GOT3 (cell line): ENCODE measurements at places on chromosomes 16 and 17.
A peak's percentile ranks its signal among the peaks of the same experiment; 100 is the strongest.

GRCh38 chr17:31554930-31555329 is 163.5 kb downstream of the RAB11FIP4 start:
- no peak for DNase-seq

DNA sequence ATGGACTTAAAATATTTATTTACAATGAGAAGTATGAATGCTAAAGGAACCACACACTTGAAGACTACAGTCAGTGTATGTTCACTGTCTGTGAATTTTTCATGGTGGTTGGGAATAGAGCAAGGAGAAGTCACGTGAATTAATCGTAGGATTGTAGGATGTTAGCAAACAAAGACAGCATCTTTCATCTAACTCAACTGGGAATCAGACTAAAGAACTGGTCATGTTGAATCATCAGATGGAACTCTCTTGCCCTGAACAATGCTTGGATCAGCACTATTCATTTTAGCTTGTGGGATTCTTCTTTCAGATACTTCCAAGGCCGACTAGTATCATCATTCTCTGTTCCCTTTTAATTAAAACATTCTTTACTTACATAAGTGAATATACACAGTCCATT is 18.1 kb downstream of the KCNJ2 start:
- no peak for DNase-seq

DNA sequence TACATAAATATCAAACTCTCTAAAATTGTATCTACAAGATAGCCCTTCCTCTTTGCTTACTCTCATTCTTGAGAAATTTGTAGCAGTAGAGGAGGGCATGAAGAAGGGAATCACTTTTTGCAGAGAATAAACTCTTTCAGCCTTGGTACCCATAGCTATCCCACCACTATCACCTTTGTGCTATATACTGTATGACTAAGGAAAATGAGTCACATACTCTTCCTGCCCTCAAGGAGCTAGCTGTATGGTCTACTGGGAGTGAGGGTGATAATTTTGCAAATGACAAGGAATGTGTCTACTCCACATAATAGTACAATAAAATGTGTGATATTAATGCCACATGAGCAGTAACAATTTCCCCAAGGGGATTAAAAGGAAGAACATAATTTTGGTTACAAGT is 184.6 kb upstream of the WSB1 start:
- DNase-seq = no peak

- peak; percentile 15 for DNase-seq
Observed at GRCh38 chr17:32341857-32342602, at the start of gene C17orf75. TSS of gene C17orf75 (minus strand) at chr17:32342173. CDS start at chr17:32342139, 34 bp downstream.

DNA sequence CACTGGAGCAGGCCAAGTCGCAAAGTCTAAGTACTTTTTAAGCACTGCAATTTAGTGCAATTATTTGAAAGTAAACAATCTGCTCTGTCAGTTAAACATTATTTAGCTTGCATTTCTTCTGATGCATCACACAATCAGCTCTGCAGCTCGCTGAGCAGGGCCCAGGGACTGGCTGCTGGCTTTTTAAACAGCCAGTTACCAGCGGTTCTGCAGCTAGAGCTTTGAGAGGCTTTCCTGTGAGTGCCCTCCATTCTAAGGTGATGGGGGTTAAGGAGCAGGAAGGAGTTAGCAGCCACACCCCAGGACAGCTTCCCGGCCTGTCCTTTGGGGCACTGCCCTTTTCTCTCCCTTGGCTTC is 154.3 kb downstream of the SALL1 start:
- DNase-seq = no peak

DNA sequence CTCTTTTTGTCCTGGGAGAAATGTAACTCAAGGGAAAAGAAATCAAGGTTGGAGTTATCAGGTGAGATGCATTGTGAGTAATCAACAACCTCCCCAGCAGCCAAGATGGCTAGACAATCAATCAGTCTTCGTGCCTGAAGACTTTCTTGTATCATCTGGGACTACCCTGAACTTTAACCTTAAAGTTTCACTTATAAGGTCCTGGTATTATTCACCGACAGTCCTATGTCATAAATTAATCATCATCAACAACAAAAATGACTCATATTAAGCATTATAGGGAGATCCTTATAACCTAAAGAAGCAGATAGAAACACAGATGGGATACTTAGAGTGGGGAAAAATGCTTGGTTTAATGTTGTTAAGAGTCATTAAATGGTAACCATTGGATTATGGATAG is 7.7 kb upstream of the TEKT3 start:
- DNase-seq = no peak

DNA sequence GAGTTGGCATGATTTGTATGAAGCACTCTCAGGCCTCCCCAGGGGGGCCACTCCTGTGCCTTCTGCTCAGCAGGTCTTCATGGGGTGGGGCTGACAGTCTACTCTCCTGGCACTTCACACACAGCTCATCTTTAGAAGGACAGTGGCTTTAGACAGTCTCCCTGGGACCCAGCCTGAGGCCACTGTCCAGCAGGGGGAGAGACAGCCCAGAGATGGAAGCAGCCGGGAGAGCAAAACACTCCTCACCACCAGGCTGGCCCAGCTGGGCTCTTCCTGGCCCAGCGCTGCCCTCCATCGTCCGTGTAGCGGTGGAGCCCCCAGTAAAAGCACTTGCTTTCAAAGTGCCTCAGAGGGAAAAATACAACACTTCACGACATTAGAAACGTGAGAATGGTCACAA is 62.0 kb upstream of the CRHR1 start:
- DNase-seq = no peak

DNA sequence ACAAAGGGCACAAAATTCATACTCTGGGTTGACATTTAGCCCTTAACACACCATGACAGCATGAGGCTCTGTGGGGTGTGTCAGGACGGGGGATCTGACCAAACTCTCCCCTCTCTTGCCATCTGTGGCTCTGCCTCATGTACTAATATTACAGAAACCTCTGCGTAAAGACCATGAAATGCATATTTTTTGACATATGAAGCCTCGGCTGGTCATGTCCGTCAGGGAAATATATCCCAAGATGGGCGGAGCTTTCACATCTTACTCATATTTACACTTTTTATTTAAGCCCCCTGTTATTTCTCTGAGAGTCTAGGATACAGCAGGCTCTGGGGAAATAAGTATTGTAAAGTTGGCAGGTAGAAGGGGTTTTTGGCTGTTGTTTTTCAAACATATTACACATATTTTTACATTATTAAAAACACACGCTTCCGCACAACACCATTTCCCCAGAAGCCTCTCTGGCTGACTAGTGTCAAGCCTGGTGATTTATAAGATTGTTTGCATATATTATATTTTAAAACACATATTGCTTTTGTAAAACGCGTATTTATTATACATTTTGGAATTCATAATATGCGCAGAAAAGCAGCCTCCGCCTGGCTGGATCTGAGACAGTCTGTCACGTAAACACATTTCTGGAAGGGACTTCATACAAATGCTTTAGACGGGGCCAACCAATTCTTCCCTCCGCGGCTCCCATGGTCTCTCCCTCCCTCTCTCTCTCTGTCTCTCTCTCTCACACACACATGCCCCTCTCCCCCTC is 237.7 kb upstream of the ZFHX3 start:
- no peak for DNase-seq

- no peak for DNase-seq
Observed at GRCh38 chr17:79295307-79295706, 220.7 kb downstream of the ENGASE start.

DNA sequence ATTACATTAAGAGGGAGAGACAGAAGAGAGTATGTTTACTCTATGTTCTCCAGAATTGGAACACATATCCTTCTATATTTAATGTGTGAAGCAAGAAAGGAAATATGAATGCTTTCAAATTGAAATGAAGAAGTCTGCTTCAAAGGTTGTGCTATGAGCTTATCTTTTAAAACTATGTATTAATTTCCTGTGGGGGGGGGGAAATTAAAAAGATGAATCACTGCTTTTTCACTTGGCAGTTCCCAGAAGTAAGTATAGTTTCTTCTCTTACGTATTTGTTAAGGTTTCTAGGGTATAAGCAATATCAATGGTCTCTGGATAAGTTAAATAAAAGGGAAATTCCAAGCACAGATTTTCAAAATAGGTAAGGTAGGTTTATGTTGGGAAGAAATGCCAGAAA is 7.0 kb downstream of the TERF2 start:
- no peak for DNase-seq

DNA sequence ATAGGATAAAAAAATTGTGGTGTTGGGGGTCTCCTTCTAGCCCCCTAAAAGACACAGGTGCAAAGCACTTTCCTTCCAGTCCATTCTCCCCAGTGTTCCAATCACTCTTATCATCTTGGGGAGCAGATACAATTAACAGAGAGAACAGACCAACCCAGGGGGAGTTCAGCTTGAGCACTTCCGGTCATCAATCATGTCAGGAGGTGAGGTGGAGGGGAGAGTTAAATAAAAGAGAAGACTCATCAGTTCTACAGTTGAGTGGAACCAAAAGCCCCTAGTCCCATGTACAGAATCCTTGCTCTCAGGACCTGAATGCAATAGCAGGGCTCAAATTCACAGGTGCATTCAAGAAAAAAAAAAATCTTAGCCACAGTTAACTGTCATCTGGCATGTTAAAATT is 122.3 kb downstream of the DYNLRB2 start:
- DNase-seq = no peak

DNA sequence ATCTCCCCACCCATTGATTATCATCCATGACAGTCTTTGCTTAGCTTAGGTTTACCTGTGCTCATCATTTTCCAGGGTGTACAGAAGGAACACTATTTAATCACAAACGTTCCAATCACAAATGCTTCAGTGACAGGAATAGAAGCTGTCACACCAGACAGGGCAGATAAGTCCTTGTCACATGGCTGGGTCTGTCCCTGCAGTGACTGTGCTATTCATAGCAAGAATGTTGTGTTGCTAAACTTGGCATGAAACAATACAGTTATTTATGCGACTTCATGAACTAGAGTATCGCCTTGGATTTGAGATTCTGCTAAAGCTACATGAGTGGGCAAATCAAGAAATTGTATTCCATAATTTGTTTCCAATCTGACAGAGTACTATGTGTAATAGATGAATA is 108.4 kb downstream of the CDH13 start:
- no peak for DNase-seq

- peak; percentile 10 for DNase-seq
Observed at GRCh38 chr17:37373530-37374159, 2.1 kb upstream of the C17orf78 start.

- no peak for DNase-seq
Observed at GRCh38 chr16:11400076-11400475, 54.8 kb downstream of the RMI2 start.

GRCh38 chr17:34502426-34502825 is 77.0 kb upstream of the TMEM132E start:
- no peak for DNase-seq

GRCh38 chr16:11111150-11111549 is 144.9 kb downstream of the SOCS1 start:
- no peak for DNase-seq

GRCh38 chr17:44109312-44109630 is 14.2 kb downstream of the HDAC5 start:
- no peak for DNase-seq

DNA sequence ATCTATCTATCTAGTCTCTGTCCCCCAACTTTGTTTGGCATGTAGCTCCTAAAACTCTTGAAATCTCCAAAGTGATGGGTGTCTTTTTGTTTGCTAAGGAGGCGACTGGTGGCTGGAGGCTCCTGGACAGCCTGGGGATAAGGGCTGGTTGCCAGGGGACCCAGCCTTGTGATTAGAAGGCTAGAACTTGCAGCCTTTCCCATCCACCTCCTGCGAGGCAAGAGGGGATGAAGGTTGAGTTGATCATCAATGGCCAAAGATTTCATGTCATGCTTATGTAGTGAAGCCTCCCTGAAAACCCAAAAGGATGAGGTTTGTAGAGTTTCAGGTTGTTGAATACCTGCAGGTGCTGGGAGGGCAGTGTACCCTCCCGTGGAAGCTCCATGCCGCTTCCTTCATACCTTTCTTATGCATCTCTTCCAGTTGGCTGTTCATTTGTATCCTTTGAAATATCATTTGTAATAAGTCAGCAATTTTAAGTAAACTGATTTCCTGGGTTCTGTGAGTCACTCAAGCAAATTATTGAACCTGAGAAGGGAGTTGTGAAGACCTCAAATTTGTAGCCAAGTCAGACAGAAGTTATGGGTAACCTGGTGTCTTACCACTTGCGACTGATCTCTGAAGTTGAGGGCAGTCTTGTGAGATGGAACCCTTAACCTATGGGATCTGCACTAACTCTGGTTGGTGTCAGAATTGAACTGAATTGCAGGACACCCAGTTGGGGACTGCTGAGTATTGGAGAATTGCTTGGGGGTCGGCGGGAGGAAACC is 202.4 kb downstream of the SEC14L1 start:
- no peak for DNase-seq

DNA sequence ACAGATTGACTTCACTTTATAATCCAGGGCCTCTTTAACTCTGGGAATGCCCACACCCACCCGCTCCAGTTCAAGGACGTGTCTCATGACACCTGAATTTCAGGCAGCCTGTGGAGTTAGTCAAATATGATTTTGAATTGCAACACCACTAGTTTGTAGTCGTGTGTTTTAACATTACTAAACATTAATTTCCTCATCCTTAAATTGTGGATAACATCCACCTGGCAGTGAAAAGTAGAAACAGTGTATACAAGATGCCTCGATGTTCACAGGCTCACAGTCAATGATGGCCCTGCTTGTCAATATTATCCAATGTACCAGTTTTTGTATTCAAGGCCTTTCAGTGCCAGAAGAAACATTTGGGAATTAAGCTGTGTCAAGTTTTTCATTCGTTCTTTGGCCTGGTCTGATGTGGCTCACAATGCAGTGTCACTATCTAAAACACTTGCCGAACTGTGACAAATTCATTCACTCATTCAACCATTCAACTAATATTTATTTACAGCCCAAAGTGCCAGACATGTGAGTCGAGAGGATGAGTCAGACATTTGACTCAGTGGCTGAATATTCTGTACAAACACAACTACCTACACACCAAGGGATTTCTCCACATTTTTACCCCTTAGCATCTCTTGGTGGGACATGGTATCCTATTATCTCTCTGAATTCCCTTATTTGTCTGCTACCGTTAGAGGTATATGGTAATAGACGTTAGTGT is 1.4 kb downstream of the MEIOB start:
- DNase-seq = no peak

GRCh38 chr17:80791758-80792284 is 199.8 kb upstream of the CHMP6 start:
- peak; percentile 23 for DNase-seq

- no peak for DNase-seq
Observed at GRCh38 chr17:59785091-59785799, 77.8 kb downstream of the VMP1 start.
